ENCODE measurements at places on chromosomes 2 and 18. TPM values are rescaled to one million over a fixed set of nuclear protein-coding genes. Genes with fewer than 3 reads are reported as not detected.

- no peak for DNase-seq
Observed at GRCh38 chr2:45237128-45237527, 227.9 kb upstream of the SIX2 start.

GRCh38 chr2:4618141-4618540 lies 914.8 kb downstream of the DCDC2C start:
- no peak for DNase-seq

- DNase-seq, result no peak
Observed at GRCh38 chr2:180991820-180992219, 11.4 kb downstream of the UBE2E3 start.

DNA sequence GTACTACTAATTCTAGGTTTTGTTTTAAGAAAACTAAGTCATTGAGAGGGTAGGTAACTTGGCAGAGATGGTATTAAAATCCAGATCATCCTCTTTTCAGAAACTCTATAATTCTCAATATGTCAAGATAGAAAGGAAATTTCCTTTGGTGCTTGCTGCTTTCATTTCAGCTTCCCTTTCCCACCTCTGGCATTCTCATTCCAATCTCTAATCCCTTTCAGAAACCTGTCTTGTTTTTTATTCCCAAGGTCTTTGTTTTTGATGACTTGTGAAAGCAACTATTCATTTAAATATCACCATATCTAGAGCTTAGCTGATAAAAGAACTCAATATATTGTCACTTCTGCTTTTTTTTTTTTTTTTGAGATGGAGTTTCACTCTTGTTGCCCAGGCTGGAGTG lies 242.8 kb upstream of the LRRTM1 start:
- DNase-seq, result no peak

- no peak for DNase-seq
Observed at GRCh38 chr18:21889570-21889969, 149.0 kb downstream of the MIB1 start.

- DNase-seq, result no peak
Observed at GRCh38 chr18:805008-805754, 6.9 kb downstream of the YES1 start.

- peak; percentile 42 for DNase-seq
Observed at GRCh38 chr2:36395866-36396265, 40.3 kb downstream of the CRIM1 start.

DNA sequence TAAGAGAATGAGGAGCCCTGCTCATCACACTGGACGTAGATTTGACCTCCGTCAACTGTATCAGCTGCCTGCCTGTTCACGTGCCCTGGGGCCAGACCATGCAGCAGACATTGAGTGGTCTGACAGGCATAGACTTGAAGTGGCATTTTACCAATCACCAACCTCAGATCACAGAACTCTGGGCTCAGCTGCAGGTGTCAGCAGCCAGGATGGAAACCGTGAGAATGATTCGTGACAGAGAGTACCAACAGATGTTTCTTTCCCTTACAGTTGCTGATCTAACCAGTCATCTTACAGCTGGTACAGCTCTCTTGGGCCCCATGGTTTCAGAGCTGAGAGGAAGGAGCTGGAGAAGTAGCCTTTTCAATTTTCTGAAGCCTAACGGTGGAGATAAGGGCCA lies 148.9 kb downstream of the EN1 start:
- no peak for DNase-seq

- no peak for DNase-seq
Observed at GRCh38 chr2:106995556-106995955, 109.6 kb upstream of the ST6GAL2 start.

DNA sequence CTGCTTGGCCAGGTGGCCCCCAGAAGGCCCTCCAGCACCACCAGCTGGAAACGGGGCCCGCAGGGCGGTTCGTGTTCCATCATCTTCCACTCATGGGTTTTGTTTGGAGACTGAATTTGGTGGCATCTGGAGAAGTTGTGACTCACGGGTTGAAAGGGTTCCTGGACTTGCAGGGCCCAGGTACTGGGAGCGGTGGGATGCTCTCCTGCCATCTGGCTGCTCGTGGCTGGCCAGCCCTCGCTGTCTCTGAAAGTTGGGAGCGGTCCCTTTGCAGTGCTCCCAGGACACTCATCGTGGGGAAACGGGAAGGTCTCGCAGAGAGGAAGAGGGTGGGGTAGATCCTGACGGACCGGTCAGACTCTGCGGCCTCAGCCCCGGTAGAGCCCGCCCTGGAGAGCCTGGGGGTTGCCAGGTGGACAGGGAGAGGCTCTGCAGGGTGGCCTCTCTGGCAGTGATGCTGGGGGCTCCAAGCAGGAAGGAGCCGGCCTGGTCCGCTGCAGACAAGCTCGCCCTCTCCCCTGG lies 47.5 kb downstream of the TWIST2 start:
- DNase-seq, result no peak

DNA sequence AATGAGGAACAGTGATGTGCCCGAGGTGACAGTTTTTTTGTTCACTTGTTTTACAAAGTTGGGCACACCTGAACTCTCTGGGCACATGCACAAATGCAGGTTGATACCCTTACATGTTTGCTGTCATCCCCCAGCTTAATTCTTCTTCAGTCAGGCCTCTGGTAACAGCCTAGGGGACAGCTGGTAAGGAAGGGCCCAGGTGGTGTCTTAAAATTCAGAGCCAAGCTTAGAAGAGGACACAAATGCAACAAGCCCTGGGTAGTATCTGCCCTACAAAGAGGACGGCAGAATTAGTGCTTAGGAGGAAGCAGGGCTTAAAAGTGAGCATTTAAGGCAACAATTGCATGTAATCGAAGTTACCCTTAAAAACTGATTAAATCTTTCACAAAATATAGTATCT lies 171.9 kb upstream of the ACAA2 start:
- DNase-seq, result no peak

DNA sequence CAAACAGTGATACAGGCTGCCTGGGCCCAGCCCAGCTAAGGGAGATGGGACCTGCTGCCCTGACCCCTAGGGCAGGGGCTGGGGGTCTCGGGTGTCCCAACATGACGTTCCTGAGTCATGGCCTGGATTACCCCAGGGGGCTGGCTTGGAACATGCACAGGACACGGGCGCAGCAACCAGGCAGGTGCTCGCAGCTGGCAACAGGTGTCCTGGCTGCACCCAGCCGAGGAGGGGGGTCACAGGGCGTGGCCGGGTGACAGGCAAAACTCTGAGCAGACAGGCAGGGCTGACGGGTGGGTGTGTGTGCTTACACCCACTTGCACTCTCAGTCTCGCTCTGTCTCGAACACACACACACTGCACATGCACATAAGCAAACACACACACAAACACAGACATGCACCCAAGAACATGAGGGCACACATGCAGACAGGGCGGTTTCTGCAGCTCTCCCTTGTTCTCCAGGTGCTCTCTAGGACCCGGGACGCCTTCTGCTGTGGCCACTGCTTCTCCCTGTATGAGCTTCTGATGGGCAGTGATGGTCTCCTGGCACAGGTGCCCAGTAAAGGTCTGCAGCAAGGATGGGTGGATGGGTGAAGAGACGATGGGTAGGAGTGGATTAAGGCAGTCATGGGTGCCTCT lies 33.7 kb upstream of the TAF1B start:
- no peak for DNase-seq

- no peak for DNase-seq
Observed at GRCh38 chr2:126914811-126915500, 16.3 kb downstream of the TEX51 start.

- no peak for DNase-seq
Observed at GRCh38 chr2:20188851-20189250, 36.1 kb downstream of the SDC1 start.

GRCh38 chr2:194465641-194466040 lies 1191.4 kb upstream of the SLC39A10 start:
- no peak for DNase-seq

DNA sequence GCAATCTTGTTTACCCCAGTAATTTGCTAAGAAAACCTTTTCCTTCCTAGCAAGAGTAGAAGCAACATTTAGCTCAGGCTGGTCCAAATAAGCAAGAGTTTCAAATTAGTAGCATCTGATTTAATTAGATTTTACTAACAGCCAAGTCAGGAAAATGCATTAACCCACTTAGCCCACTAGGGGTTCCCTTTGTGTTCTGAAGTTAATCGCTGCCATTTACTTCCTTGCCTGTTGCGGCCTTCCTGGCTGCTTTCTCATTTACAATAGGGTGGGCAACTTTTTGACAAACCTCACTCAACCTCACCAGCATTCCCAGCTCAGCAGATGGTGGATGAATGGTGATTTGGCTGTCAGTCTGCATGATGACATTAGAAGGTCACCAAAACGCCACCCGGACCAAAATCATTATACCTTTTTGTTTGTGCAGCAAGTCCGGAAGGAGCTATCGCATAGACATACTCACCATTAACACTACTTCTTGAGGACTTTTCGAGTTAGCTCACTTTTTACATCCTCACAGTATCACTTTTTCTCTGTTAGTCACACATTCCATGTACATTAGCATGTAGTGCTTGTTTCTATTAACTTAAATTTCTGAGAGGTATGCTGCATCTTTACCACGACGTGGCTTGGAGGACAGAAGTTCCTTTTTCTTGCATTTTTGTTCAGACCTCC lies 101.5 kb upstream of the SETBP1 start:
- DNase-seq, result peak; percentile 54

The SGPP2 gene
- total RNA-seq, result 0.05 TPM

The PCBP1 gene
- total RNA-seq, result 37.7 TPM

The NAT8 gene
- not detected for total RNA-seq

The FLACC1 gene
- 0.27 TPM for total RNA-seq

The MYO5B gene
- total RNA-seq, result 5.5 TPM

The CELF4 gene
- total RNA-seq, result not detected

The ICA1L gene
- total RNA-seq, result 1.1 TPM

The AMER3 gene
- total RNA-seq, result not detected

The GIGYF2 gene
- total RNA-seq, result 38.4 TPM

Data from M059J (cell line).